ENCODE measurements at places on chromosomes 12 and 14.

GRCh38 chr12:128702371-128702770 lies 121.4 kb downstream of the SLC15A4 start:
- no peak for DNase-seq

- no peak for DNase-seq
These were observed 154.5 kb upstream of the FOXN3 start for GRCh38 chr14:89571491-89571890.

GRCh38 chr14:33972583-33973081 lies 21.8 kb upstream of the EGLN3 start:
- no peak for DNase-seq

DNA sequence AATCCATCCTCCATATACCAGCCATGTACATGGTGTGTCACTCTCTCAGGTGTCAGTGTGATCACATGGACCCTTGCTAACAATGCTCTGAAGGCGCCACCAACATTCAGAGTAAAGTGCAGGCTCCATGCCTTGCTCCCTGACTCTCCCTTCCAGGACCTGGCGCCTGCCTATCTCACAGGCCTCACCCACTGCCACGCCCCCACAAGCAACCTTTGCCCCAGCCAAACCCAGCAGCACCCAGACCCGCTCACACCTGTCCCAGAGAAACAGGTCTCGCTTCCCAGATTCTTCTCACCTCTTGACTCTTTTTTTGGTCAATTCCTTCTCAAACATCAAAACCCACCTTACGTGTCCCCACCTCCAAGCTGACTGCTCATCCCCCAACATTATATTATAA lies 52.3 kb downstream of the KCNK10 start:
- no peak for DNase-seq

DNA sequence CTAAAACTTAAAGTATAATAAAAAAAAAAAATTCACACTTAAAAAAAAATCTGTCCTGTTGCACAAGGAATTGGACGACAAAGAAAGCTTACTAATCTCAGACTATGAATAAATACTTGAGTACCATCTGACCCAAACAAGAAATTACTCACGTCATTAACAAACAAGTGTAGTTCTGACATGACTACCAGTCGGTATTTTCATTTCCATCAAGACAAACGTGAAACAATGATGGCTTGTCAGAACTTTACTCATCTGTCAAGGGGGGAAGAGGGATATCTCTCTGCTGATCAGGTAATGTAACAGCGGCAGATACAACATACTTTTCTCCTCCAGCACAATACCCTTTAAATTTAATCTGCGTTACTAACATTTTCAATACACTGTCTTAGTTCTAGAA lies 78.3 kb downstream of the CDK17 start:
- no peak for DNase-seq

GRCh38 chr14:91365552-91365951 lies 52.1 kb downstream of the CCDC88C start:
- no peak for DNase-seq

GRCh38 chr12:52454411-52455201 lies 2.7 kb upstream of the KRT6B start:
- no peak for DNase-seq

DNA sequence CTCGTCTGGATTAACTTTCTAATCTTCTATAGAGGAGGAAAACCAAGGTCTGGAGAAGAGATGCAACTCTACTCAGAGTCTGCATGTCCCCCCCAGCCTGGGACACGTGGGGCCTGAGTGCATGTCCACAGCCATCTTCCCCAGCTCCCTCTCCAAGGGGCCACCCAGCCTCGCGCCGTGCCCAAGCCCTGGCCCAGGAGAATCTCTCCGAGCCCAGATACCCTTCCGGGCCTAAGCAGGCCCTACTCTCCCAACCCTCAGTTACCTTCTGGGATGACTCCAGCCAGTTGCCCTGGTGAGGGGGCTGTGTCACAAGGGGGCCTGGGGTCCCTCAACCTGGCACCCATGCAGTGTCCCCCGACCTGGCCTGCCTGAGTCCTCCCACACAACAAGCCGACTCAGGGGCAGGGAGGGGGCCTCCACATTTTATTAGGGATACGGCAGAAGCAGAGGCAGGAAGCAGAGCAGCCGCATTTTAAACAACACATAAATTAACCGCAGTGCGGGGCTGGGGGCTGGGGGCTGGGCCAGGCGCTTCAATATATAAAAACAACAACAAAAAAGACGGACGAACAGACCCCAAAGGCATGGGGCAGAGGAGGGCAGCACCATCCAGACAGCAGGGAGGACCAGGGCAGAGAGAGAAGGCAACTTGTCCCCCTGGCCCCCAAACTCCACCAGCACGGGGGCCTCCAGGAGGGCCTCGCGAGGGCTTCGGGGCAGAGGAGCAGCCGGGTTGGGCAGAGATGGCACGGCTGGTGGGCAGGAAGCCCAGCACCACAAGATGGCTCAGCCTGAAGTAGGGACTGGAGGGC lies 37.3 kb downstream of the NCKAP5L start:
- DNase-seq = no peak

DNA sequence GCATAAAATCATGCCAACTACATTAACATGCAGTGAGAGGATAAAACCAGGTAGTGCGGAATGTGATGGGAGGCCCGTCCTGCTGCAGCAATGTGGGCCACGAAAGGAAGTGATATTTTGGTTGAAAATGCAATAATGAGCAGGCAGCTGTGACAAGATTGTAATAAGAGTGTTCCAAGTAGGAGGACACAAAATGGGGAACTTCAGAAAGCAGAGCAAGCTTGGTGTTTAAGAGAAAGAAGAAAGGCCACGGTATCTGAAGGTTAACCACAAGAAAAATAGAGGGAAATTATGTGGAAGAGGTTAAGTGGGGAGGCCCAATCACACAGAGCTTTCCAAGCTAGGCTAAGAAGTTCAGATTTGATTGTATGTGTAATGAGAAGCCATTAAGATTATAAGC lies 34.3 kb downstream of the OVCH1 start:
- DNase-seq = no peak

DNA sequence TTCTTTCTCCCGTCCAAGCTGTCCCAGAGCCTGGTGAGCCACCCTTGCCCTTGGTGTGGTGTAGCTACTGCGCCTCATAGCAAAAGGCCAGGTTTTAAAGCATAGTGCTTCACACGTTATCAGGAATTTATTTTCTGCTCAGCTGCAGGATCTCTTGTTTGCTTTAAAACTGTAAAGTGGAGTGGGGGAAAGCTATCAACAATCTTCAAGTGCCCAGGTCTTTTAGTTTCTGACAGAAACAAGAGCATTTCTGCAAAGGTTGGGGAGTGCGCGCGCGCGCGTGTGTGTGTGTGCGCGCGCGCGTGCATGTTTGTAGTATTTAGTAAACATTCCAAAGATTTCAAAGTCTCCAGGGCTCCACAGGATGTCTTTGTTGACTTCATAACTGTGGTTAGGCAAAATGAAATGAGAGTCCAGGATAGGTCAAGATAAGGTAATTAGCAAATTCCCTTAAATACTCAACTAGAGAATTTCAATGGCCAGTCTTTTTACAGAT lies 45.5 kb downstream of the EML1 start:
- DNase-seq = no peak

- DNase-seq = no peak
These were observed 1069.0 kb downstream of the VRK1 start for GRCh38 chr14:97866195-97866594.

DNA sequence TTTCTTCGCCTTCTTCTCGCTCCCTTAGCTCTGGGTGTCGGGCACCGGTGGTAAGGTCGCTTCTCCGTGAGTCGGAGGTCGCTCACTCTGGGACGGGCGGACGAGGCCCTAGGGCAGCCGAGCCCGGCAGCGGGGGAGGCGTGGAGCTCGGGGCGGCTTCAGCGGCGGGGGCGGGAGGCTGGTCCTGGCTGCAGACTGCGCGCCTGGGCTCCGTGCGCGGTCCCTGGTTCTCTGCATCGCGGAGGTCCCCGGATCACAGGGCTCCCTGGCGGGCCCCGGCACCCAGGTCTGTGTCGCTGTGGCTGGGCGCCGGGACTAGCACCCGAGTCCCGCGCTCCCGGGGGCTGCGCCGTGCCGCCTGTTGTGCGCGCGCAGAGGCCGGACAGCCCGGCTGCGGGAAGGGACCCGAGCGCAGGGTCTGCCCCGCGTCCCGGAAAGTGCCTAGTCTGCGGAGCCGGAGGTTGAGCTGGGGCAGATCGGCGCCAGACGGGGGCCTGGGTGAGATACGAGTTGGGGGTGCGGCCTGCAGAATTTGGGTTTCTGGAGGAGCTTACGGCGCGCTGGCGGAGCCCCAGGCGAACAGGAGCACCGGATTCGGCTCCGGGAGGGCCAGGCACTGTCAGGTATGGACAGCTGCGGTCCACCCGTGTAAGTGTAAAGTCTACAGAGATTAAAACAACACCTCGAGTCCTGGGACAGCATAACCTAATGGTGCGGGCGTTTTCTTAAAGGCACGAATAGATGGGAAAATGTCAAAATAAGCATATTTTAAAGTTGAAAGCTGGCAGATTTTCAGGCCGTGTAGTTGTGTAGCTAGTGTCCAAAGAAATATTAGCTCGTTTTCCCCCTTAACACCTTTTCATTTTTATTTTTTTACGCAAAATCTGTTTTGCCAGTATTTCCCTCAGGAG lies 713 bp downstream of the FRMD6 start:
- no peak for DNase-seq

- DNase-seq = no peak
These were observed 106.6 kb upstream of the AMN1 start for GRCh38 chr12:31835276-31835882.

All from vagina (tissue), 2 donors.